ENCODE measurements at places on chromosomes 1 and 21. TPM values are rescaled to one million over a fixed set of nuclear protein-coding genes. Genes with fewer than 3 reads are reported as not detected.

- DNase-seq, result no peak
Observed at GRCh38 chr1:171188388-171189266, 3.5 kb downstream of the FMO2 start.

SSX2IP gene
- 8.5 TPM for total RNA-seq

- no peak for DNase-seq
Observed at GRCh38 chr1:246153796-246154212, 353.3 kb downstream of the SMYD3 start.

C1orf53 gene
- total RNA-seq, result 4.0 TPM

- no peak for DNase-seq
Observed at GRCh38 chr1:182164273-182164672, 102.8 kb upstream of the ZNF648 start.
